ENCODE measurements at places on chromosomes 5 and 9.

- DNase-seq, result no peak
Measured at GRCh38 chr9:87609002-87609401, 111.3 kb downstream of the DAPK1 start.

- DNase-seq, result no peak
Measured at GRCh38 chr5:74516211-74516636, 124.3 kb downstream of the ENC1 start.

DNA sequence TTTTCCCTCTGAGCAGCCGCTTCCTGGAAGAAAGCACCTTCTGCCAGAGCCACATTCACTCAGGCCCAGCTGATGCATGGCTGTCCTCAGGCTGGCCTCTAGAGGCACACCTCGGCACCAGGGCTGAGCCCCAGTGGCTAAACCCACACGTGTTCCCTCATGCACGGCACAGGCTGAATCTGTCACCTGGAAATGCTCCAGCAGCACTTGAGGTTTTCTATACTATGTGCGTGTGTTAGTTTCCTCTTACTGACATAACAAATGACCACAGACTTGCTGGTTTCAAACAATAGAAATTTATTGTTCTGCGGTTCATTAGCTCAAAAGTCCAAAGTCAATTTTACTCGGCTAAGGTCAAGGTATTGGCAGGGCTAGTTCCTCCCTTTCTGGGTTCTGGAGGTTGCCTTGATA, 141.4 kb downstream of the LRRC70 start:
- DNase-seq, result no peak

GRCh38 chr9:118652912-118653311, 716.3 kb downstream of the BRINP1 start:
- no peak for DNase-seq

All from activated CD4-positive, alpha-beta T cell treated with anti-CD3 and anti-CD28 coated beads, Interleukin-2, amount 50 U/mL, for 24 hours (primary cell).